ENCODE measurements at places on chromosomes 11 and 22.

DNA sequence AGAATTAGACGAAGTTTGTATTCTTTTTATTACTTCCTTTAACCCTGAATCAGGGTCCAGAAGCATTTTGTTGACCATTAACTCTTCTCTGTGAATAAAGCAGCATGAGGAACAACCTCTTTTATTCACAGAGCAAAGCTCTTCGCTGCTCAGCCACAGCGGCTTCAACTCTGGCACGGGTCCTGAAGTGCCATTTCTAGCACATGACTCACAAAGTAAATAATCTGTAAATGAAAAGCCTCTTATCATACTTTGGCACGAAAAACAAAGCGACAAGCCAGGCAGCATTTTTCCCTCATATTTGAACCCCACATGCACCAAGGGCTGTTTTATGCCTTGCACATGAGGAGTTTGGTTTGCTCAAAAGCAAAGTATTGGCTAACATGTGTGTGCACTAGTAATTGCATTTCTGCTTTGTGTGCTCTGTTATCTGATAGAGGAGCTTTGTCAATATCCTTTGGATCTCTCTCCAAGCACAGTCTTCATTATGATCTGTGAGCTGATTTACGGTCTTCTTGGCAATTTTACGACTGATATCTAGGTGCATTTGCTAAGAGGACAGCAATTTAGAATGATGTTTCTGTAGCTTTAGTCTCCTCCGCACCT, 33.0 kb upstream of the APOBEC3A start:
- H3K36me3 ChIP-seq = no peaks in the 10 kb centered on the region
- DNase-seq = no peak
- no peak overlapping the region for H3K27ac ChIP-seq
- no peak overlapping the region for H3K4me3 ChIP-seq
- peaks cover 7% of the 10 kb centered on the region for H3K4me1 ChIP-seq

GRCh38 chr11:85779956-85780640, 30.8 kb downstream of the SYTL2 start:
- H3K36me3 ChIP-seq = peaks cover 8% of the 10 kb centered on the region
- no peak overlapping the region for H3K4me3 ChIP-seq
- DNase-seq = no peak
- H3K4me1 ChIP-seq = peaks cover 66% of the 10 kb centered on the region
- no peak overlapping the region for H3K27ac ChIP-seq
- H3K27me3 ChIP-seq = no peaks in the 10 kb centered on the region

GRCh38 chr11:44627911-44628729, 62.7 kb downstream of the CD82 start:
- H3K4me1 ChIP-seq = peaks cover 12% of the 10 kb centered on the region
- DNase-seq = peak; percentile 5
- peaks cover 38% of the 10 kb centered on the region for H3K27me3 ChIP-seq
- no peak overlapping the region for H3K27ac ChIP-seq

DNA sequence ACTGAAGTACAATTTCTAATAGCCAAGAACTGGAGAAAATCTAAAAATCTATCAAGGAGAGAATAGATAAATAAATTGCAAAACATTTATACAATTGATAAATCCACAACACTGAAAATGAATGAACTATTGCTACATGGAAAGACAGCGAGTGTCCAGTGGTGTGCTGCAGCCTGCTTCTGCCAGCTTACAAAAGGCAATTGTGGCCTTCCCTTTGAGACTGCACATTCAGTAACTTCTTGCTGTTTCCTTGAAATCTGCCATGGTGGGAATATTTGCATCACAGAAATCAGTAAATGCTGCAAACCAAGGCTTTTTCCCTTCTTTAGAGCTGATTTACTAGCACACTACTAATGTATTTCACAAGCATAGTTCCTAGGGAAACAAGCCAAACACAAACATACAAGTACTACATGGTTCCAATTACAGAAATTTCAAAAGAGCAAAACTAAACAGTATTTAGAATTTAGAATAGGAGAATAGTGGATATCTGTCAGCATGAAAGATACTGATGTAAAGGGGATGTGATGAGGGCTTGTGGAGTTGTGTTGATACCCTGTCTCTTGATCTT, 76.9 kb upstream of the TRIM77 start:
- no peak overlapping the region for H3K4me3 ChIP-seq
- no peak for DNase-seq
- no peaks in the 10 kb centered on the region for H3K4me1 ChIP-seq
- no peaks in the 10 kb centered on the region for H3K36me3 ChIP-seq
- H3K27me3 ChIP-seq = no peaks in the 10 kb centered on the region

- no peaks in the 10 kb centered on the region for H3K36me3 ChIP-seq
- no peak for DNase-seq
- no peaks in the 10 kb centered on the region for H3K4me1 ChIP-seq
- no peak overlapping the region for H3K4me3 ChIP-seq
- H3K27ac ChIP-seq = no peak overlapping the region
Observed at GRCh38 chr11:37503411-37504059, 905.5 kb upstream of the RAG2 start.

GRCh38 chr11:112121981-112122615, 35.4 kb downstream of the SDHD start:
- H3K27me3 ChIP-seq = no peaks in the 10 kb centered on the region
- no peak for DNase-seq
- no peak overlapping the region for H3K4me3 ChIP-seq
- peaks cover 3% of the 10 kb centered on the region for H3K36me3 ChIP-seq

- H3K4me1 ChIP-seq = peaks cover 40% of the 10 kb centered on the region
- H3K27me3 ChIP-seq = no peaks in the 10 kb centered on the region
- H3K36me3 ChIP-seq = no peaks in the 10 kb centered on the region
- DNase-seq = no peak
Observed at GRCh38 chr11:47394322-47395222, 13.8 kb upstream of the SLC39A13 start.

- H3K27me3 ChIP-seq = no peaks in the 10 kb centered on the region
- no peak overlapping the region for H3K4me3 ChIP-seq
- no peak for DNase-seq
- H3K36me3 ChIP-seq = peaks cover 8% of the 10 kb centered on the region
- peaks cover 58% of the 10 kb centered on the region for H3K4me1 ChIP-seq
Observed at GRCh38 chr11:13310443-13310842, 32.9 kb downstream of the BMAL1 start.

DNA sequence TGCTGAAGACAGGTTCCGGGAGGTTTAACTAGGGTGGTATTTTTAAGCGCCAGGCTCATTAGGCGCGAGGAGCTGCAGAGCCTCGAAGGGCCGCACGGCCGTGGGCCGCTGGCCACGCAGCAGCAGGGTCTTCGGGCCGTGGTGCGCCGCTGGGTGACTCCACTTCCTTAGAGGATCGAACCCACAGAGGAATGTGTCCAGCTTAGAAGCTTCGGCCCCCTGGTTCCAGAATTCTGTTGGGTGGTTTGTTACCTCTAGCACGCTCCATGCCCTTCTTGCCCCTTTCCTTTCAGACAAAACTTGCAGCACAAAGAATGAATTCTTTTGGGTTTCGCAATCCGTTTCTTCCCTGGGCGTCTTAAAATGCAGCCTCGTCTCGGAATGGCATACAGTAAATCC, 773 bp upstream of the PATL1 start:
- peaks cover 32% of the 10 kb centered on the region for H3K4me1 ChIP-seq
- peaks cover 26% of the 10 kb centered on the region for H3K36me3 ChIP-seq
- H3K27me3 ChIP-seq = no peaks in the 10 kb centered on the region
- H3K27ac ChIP-seq = peak overlapping the region; percentile 98
- peak overlapping the region; percentile 93 for H3K4me3 ChIP-seq

- no peak for DNase-seq
- peaks cover 50% of the 10 kb centered on the region for H3K4me1 ChIP-seq
- no peaks in the 10 kb centered on the region for H3K27me3 ChIP-seq
- peak overlapping the region; percentile 90 for H3K4me3 ChIP-seq
Observed at GRCh38 chr22:21736084-21736642, 569 bp upstream of the YPEL1 start.

GRCh38 chr22:37971475-37972434, 12.6 kb downstream of the SOX10 start:
- no peak overlapping the region for H3K27ac ChIP-seq
- peaks cover 17% of the 10 kb centered on the region for H3K36me3 ChIP-seq
- no peaks in the 10 kb centered on the region for H3K27me3 ChIP-seq
- H3K4me1 ChIP-seq = peaks cover 9% of the 10 kb centered on the region

DNA sequence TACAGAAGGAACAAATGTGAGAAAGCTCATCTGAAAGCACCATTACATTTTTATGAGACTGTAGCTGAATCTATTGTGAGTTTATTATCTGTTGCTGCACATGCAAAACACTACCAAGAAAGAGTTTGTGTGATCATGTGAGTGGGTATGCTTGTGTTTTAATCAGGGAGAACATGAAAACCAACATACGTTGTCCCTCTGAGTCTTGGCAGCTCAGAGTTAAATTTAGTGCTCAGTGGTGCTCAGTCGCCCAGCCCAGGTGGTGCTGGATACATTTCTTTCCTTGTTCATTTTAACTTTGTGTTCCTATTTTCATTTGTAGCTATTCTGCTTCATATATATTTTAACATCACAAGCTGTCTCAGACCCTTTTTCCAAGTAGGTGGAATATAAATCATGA, 500.6 kb downstream of the NTM start:
- no peak for DNase-seq
- no peaks in the 10 kb centered on the region for H3K36me3 ChIP-seq
- no peak overlapping the region for H3K4me3 ChIP-seq
- no peaks in the 10 kb centered on the region for H3K4me1 ChIP-seq

Measured in central memory CD8-positive, alpha-beta T cell (primary cell).